COR-L47 (cell line): ENCODE measurements at places on chromosomes 4 and X.

DNA sequence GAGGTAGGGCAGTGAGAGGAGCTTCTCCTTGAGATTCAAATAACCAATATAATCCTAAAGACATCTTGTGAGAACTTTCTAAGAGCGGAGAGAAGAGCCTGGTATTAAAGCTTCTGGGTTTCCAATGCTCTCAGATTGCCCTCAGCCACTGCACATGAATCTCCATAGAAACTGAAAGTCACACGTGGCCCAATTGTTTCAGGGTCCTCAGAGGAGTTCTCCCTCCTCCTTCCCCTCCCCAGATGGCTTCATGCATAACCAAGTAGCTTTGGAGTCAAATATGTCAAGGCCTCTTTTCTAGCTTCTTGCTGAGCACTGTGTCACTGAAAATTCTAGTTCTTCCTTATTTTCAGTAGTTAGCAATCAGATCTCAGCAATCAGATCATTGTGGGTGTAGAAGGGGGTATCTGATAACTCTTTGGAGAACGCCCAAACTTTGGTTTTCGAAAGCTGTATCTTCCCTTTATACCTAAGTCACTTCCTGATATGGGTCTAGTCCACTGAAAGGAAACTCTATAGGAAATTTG, 2.2 kb downstream of the BTK start:
- no peak for DNase-seq

DNA sequence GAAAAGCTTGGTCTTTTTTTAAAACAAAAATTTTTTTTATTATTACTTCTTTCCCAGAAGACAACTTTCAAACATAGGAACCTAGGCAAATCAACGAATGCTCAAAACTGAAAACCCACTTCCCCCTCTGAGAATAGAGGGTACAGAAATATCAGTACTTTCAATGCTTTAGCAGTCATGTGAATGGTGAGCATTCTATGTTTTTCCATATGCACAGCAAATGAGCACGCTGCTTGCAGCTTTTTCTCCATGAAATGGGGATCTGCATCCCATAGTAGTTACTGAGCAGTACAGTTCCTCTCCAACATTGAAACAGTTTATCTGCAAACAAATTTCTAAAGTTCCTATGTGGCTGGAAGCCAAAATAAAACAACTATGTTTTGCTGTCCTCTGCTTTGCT, 108.4 kb upstream of the BMP2K start:
- no peak for DNase-seq

DNA sequence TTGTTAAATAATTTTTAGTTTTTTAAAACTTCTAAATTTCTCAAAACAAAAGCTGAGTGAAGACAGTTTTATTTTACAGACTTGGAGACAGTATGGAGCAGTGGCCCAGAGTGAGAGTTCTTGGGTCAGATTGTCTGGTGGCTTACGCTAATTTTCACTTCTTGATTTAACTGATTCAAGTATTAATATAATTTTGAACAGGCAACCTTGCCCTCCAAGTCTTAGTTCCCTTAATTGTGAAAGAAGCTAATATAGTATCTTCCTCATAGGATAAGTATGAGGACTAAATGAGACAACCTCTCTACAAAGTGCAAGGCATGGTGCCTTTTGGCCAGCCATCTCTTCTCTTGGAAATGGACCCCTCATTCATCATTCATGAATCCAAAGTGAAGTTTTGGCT, 25.4 kb downstream of the ATP7A start:
- no peak for DNase-seq

GRCh38 chr4:96016634-96017299, 176.9 kb downstream of the PDHA2 start:
- no peak for DNase-seq

DNA sequence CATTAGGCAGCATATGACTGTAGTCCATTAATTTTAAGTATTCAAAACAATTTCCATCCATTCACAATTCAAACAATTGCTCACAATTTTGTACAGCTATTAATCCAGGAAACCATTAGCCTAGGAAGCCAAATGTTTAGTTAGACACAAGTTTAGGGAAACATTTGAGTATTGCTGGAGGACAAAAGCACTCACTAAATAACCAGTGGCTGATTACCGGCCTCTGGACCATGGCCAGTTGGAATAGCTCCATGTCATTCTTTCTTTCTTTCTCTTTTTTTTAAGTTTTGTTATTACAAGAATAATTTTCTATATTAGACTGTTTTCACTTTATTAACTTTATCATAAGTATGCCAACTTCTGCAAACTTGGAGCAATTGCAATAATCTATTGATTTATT, 31.3 kb downstream of the TRIML2 start:
- no peak for DNase-seq

- no peak for DNase-seq
Observed at GRCh38 chr4:159248384-159249178, 145.7 kb downstream of the RAPGEF2 start.

- DNase-seq = peak; percentile 86
Observed at GRCh38 chr4:52864793-52865192, 2.7 kb downstream of the RASL11B start.

DNA sequence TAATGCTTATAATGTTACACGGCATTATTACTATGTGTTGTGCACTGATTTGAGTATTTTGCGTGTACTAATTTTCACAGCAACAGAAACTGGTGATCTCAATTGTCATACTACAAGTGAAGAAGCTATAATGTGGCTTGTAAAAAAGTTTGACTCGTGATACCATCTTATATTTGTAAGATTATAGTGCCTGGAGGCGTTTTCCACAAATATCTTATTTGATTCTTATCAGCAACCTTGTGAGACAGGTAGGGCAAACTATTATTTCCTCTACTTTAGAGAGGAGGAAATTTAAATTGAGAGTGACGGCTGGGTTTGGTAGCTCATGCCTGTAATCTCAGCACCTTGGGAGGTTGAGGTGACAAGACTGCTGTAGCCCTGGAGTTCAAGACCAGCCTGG, 4.5 kb downstream of the CUL4B start:
- DNase-seq = no peak

DNA sequence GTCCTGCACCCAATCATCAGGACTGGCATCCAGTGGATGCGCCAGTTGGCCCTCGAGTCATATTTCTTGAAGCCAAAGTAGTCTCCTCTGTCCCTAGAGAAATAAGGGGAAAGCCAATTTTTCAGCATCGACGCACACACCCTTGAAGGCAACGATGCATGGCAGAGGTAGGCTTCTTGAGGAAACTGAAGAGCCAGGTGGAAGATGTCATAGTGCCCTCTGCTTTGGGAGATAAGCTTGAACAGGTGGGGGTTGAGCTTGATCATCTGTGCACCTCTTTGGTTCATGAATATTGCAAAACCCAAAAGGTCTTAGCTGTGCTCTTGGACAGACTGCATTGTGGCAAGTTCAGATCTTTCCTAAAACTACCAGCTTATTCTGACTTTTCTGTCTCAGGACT, 34.6 kb upstream of the WDR1 start:
- no peak for DNase-seq

GRCh38 chr4:82282875-82283274, 90.9 kb downstream of the HNRNPD start:
- DNase-seq = no peak

GRCh38 chr4:25441519-25442117, 64.6 kb downstream of the ANAPC4 start:
- DNase-seq = peak; percentile 75

GRCh38 chrX:115189110-115189509, at the start of gene RBMXL3:
RBMXL3 (plus strand) TSS chrX:115189410; CDS start chrX:115189442, 32 bp downstream.
- no peak for DNase-seq

GRCh38 chr4:92864096-92864495, 560.3 kb downstream of the GRID2 start:
- DNase-seq = no peak

GRCh38 chr4:180394312-180394711, 1848.9 kb upstream of the TENM3 start:
- DNase-seq = no peak

DNA sequence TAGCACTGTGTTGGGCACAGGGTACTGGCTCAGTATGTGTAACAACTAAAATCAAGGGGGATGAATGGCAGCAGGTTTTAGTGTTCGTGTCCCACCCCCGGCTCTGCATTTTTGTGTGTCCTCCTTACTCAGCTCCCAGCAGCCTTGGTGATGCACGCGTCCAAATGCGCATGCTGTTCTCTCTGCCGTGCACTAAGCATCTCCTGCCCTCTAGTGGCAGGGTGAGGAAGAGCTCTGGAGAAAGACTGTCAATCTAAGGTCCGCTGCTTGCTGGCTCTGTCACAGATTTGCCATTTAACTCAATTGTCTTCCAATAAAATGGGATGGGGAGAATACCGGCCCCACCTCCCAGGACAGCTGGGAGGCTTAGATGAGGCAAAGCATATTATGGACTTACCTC, 61.4 kb downstream of the WFS1 start:
- no peak for DNase-seq

- DNase-seq = no peak
Observed at GRCh38 chr4:145153904-145154298, 26.5 kb downstream of the OTUD4 start.

DNA sequence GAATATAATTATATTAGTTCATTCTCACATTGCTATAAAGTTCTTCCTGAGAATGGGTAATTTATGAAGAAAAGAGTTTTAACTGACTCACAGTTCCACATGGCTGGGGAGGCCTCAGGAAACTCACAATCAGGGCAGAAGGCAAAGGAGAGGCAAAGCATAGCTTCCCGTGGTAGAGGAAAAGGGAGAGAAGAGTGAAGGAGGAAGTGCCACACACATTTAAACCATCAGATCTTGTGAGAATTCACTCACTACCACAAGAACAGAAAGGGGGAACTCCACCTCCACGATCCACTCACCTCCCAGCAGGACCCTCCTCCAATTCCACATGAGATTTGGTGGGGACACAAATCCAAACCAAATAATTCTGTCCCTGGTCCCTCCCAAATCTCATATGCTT, 773.4 kb upstream of the INTU start:
- no peak for DNase-seq

DNA sequence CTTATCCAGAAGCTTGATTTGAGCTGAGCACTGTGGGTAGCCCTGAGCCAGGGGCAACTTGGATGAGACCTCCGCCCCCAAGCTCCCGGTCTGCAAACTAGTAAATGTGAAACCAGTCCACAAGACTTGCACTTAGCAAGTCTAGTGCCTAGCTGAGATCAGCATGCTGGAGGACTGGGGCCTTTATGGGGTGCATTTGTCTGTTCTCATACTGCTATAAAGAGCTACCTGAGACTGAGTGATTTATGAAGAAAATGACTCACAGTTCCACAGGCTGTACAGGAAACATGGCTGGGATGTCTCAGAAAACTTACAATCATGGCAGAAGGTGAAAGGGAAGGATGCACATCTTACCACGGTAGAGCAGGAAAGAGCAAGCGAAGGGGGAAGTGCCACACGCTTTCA, 42.1 kb upstream of the HOPX start:
- DNase-seq = no peak

GRCh38 chr4:78057600-78058550, 752 bp downstream of the FRAS1 start:
- peak; percentile 24 for DNase-seq

- DNase-seq = no peak
Observed at GRCh38 chr4:66266035-66266434, 595.7 kb upstream of the EPHA5 start.

- DNase-seq = no peak
Observed at GRCh38 chrX:48960291-48960690, 2.9 kb upstream of the OTUD5 start.

DNA sequence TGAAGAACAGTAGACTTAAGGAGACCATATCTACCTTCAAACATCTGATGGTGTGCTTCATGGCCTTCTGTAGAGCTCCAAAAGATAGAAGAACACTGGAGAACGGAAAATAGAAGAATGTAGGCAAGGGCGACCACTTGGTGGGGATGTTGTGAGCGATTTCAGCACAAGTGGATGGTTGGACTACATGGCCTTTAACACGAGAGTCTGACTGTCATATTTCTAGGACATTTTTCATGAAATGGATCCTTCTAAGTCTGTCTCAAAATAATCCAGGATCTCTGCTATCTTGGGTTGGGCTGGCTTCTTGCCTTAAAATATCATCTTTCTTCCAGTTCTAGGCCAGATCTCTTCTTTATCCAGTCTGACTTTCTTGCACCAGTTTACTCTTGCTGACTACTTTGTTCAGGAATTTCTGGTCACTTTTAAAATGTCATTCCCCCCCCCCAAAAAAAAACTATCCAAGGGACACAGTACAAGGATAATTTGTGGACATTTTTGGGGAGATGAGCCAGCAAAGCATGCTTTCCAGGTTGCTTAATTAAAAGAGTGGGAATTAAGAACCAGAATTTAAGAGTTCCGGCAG, 1.2 kb upstream of the MID1IP1 start:
- no peak for DNase-seq

DNA sequence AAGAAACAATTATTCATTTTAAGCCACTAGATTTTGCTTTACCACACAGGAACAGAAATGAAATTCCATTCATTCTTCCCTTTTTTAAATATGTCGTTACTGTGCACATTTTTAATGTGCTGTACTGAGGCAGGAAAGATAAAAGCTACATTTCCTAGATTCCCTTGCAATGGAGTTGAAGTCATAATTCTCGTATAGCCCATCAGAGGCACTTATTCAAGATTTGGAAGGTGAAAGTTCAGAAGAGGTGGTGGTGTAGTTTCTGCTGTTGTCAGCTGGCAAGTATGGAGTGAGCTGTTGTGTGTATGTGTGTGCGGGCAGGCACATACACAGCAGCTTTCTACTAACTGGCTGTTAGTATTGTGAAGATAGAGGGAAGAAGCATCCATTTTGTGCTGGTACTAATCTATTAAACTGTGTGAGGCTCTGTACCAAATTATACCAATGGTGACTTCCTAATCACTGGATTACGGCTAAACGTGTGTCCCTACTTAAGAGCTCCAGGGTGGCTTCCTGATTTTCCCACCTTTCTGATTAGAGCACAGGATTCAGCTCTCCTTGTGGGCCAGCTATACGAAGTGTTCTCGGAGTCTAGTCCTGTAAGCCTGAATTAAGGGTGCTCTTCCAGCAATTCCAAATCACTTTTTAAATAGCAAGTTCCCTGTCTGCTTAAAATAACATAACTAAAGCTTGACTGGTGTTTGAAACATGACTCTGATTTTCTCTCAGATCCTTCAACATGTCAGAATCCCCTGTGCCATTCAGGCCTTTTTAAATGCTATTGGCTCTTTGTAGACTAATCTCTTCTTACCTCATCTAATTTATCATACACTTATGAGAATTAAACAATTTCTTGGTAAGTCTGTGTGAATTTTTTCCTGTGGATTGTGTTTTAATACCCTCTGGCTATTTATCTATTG, 43.8 kb downstream of the PDS5A start:
- DNase-seq = no peak

DNA sequence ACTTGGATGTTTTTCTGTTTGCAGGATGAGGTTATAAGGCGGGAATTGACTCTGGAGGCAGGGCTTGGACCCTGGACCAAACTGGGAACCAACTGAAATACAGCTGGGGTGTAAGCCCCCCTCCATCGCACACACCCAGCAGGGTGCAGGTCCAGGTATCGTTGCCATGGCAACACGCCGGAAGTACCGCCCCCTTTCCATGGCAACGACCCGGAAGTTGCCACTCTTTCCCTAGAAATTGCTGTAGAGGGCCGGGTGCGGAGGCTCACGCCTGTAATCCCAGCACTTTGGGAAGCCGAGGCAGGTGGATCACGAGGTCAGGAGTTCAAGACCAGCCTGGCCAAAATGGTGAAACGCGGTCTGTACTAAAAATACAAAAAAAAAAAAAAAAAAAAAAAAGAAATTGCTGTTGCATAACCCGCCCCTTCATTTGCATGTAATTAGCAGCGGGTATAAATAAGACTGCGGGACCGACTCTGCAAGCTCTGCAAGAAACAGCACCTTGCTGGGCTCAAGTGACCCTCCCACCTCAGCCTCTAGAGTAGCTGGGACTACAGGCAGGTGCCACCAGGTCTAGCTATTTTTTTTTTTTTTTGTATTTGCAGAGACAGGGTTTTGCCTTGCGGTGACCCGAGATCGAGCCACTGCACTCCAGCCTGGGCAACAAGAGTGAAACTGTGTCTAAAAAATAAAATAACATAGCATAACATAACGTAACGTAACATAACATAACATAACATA, 139.6 kb downstream of the CRLF2 start:
- no peak for DNase-seq
